ENCODE measurements at places on chromosomes 7 and 10.
A peak's percentile ranks its signal among the peaks of the same experiment; 100 is the strongest.

GRCh38 chr7:106659166-106659962 is 1.6 kb downstream of the CCDC71L start:
- no peaks in the 10 kb centered on the region for H3K27me3 ChIP-seq
- peaks cover 22% of the 10 kb centered on the region for H3K4me1 ChIP-seq
- peak overlapping the region; percentile 81 for H3K4me3 ChIP-seq
- H3K36me3 ChIP-seq, result peaks cover 23% of the 10 kb centered on the region
- peak overlapping the region; percentile 86 for H3K27ac ChIP-seq

DNA sequence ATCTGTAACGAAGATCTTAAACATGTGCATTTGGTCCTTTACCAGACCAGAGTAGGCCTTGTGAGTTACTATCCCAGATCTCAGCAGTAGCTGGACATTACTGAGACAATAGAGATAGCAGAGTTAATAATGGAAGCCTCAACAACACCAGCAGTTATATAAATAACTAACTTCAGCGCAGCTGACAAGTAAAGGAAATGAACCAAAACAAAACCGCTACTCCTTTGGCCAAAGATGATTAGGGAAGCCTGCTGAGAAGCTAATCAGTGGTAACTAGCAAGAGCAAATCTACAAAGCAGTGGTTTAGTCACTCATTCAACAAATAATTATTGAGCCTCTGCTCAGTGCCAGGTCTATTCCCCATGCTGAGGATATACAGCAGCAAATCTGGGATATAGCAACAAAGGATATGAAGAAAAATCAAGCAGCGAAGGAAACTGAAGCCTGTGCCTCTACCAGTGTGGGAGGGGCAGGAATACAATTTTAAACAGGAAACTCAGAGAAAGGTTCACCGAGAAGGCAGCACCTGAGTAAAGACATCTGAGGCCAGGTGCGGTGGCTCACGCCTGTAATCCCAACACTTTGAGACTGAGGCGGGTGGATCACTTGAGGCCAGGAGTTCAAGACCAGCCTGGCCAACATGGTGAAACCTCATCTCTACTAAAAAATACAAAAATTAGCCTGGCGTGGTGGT is 103.6 kb downstream of the ELMO1 start:
- H3K36me3 ChIP-seq, result no peaks in the 10 kb centered on the region
- no peak overlapping the region for H3K4me3 ChIP-seq
- no peak overlapping the region for H3K27ac ChIP-seq
- no peaks in the 10 kb centered on the region for H3K27me3 ChIP-seq
- H3K4me1 ChIP-seq, result no peaks in the 10 kb centered on the region

- H3K27me3 ChIP-seq, result peaks cover 35% of the 10 kb centered on the region
- H3K36me3 ChIP-seq, result no peaks in the 10 kb centered on the region
- H3K4me1 ChIP-seq, result no peaks in the 10 kb centered on the region
- no peak for DNase-seq
- no peak overlapping the region for H3K4me3 ChIP-seq
- H3K27ac ChIP-seq, result no peak overlapping the region
Measured at GRCh38 chr7:142603870-142604448, 145.3 kb upstream of the PRSS1 start.

GRCh38 chr10:73979809-73980433 is 18.0 kb upstream of the VCL start:
- no peak overlapping the region for H3K4me3 ChIP-seq
- H3K36me3 ChIP-seq, result no peaks in the 10 kb centered on the region
- H3K27ac ChIP-seq, result no peak overlapping the region
- DNase-seq, result no peak
- no peaks in the 10 kb centered on the region for H3K27me3 ChIP-seq

DNA sequence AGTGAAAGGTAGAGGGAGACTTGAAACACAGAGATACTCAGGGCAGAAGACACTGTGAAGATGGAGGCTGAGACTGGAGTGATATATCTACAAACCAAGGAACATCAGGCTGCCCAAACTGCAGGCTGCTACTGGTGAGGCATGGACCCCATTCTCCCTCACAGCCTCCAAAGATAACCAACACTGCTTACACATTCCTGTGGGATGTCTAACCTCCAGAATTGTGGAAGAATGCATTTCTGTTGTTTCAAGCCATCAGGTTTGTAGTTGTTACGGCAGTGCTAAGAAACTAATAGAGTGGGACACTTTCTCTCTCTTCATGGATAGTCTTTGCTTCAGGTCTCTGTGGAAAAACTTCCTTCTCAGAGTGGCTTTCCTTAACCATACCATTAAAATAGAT is 182.6 kb upstream of the TMEM106B start:
- no peak for DNase-seq
- H3K4me3 ChIP-seq, result no peak overlapping the region
- H3K4me1 ChIP-seq, result peaks cover 20% of the 10 kb centered on the region
- no peaks in the 10 kb centered on the region for H3K27me3 ChIP-seq
- no peaks in the 10 kb centered on the region for H3K36me3 ChIP-seq

- H3K36me3 ChIP-seq, result no peaks in the 10 kb centered on the region
- H3K4me3 ChIP-seq, result no peak overlapping the region
- no peak for DNase-seq
- H3K4me1 ChIP-seq, result no peaks in the 10 kb centered on the region
- H3K27ac ChIP-seq, result no peak overlapping the region
Measured at GRCh38 chr10:123885406-123886170, 6.0 kb downstream of the CPXM2 start.

- no peak overlapping the region for H3K27ac ChIP-seq
- DNase-seq, result no peak
- no peaks in the 10 kb centered on the region for H3K27me3 ChIP-seq
- no peaks in the 10 kb centered on the region for H3K36me3 ChIP-seq
- no peaks in the 10 kb centered on the region for H3K4me1 ChIP-seq
Measured at GRCh38 chr10:120394446-120394845, 62.6 kb upstream of the PLPP4 start.

DNA sequence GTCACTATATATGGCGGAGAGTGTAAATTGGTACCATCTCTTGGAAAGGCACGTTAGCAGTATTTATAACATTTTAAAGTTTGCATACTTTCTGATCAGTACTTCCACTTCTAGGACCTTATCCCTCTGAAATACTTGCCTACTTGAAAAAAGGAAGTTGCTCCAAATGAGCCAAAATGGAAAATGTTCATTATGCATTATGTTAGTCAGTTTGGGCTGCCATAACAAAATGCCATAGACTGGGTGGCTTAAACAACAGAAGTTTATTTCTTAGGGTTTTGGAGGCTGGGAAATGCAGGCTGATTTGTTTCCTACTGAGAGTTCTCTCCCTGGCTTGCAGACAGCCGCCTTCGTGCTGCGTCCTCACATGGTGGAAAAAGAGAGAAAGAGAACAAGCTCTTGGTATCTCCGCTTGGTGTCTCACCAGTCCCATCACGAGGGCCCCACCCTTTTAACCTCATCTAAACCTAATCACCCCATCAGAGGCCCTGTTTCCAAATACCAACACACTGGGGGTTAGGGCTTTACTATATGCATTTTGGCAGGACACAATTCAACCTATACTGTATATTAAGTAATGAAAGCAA is 6.9 kb downstream of the SNX10 start:
- H3K27ac ChIP-seq, result no peak overlapping the region
- DNase-seq, result no peak
- no peaks in the 10 kb centered on the region for H3K4me1 ChIP-seq
- H3K4me3 ChIP-seq, result no peak overlapping the region
- H3K27me3 ChIP-seq, result no peaks in the 10 kb centered on the region

- no peaks in the 10 kb centered on the region for H3K36me3 ChIP-seq
- H3K27me3 ChIP-seq, result no peaks in the 10 kb centered on the region
- peak overlapping the region; percentile 84 for H3K27ac ChIP-seq
- H3K4me1 ChIP-seq, result peaks cover 41% of the 10 kb centered on the region
- H3K4me3 ChIP-seq, result no peak overlapping the region
Measured at GRCh38 chr7:102063690-102064180, 222.9 kb upstream of the SH2B2 start.

DNA sequence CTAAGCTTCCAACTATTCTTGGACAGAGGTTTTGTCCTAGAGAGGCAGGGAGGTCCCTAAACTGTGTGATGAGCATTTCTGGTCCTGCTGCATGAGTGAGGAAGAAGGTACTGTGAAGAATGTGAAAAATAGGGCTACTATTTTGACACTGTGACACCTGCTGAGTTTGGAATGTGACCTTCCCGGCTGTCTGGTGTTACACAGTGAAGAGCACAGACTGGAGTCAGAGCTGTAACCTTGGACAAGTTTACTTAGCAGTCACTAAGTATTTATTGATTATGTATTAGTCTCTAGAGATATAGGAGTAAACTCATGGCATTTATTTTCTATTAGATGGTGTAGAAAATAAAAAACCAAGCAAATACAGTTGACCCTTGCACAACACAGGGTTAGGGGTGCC is 12.3 kb downstream of the GOLGA7B start:
- H3K4me1 ChIP-seq, result no peaks in the 10 kb centered on the region
- no peak overlapping the region for H3K27ac ChIP-seq
- no peaks in the 10 kb centered on the region for H3K36me3 ChIP-seq
- no peaks in the 10 kb centered on the region for H3K27me3 ChIP-seq
- no peak for DNase-seq

DNA sequence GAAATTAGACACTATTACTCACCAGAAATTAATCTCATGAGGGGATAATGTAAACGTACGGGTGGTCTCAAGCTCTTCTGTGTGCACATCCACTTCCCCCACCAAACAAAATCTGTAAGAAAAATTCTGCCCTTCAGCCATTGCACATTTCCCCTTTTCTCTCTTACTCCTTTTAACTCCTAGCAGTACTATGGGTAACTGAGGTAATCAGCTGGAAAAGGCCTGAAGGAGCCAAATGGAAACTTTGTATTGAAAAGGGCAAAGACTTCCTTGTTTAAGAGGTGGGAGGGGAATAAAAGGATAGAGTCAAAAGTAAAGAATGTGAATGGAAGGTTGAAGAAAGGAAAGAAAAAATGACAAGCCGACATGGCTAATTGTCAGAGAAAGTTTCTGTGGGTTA is 273.8 kb downstream of the RNLS start:
- no peak overlapping the region for H3K4me3 ChIP-seq
- DNase-seq, result no peak
- 0 out of 2 replicates have a peak, but pooled peaks cover 6% of the 10 kb centered on the region for H3K27me3 ChIP-seq
- no peaks in the 10 kb centered on the region for H3K36me3 ChIP-seq
- no peak overlapping the region for H3K27ac ChIP-seq

DNA sequence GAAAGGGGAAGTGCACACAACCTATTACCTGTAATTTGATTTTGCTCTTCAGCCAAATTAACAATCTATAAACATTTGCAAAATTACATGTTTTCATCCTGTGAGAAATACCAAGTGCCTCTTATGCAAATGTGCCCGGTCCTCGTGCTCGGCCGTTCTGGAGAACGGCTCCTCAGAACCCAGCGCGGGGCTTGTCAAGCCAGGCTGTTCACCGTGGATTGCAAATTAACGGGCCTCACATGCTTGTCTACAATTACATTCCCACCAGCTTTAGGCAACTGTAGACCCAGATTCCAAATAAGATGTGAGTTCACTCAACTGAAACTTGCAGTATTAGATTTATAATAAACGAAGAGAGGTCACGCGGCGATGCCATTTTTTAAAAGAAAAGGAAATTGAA is 8.8 kb downstream of the FOXL3 start:
- H3K36me3 ChIP-seq, result no peaks in the 10 kb centered on the region
- H3K27me3 ChIP-seq, result 0 out of 2 replicates have a peak, but pooled peaks cover 5% of the 10 kb centered on the region
- DNase-seq, result no peak
- no peaks in the 10 kb centered on the region for H3K4me1 ChIP-seq

DNA sequence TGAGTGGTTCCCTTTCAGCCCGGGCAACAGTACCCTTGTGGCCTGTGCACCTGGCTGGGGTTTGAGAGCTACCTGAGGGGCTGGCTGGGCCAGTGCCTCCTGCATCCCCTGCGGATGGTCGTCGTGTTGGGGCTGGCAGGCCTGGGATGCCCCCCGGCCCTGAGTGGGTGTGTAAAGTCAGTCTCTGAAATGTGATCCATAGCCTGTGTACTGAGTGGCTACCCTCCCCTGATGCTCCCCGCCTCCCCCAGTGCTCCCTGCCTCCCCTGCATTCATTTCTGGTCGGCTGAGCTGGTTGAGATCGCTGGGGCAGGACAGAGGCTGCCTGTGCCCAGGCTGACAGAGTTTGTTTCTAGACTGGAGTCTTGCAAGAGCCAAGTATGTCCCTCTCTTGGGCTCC is 9.3 kb downstream of the ZNF316 start:
- H3K36me3 ChIP-seq, result peaks cover 90% of the 10 kb centered on the region
- H3K27me3 ChIP-seq, result no peaks in the 10 kb centered on the region
- H3K27ac ChIP-seq, result no peak overlapping the region
- no peak overlapping the region for H3K4me3 ChIP-seq

DNA sequence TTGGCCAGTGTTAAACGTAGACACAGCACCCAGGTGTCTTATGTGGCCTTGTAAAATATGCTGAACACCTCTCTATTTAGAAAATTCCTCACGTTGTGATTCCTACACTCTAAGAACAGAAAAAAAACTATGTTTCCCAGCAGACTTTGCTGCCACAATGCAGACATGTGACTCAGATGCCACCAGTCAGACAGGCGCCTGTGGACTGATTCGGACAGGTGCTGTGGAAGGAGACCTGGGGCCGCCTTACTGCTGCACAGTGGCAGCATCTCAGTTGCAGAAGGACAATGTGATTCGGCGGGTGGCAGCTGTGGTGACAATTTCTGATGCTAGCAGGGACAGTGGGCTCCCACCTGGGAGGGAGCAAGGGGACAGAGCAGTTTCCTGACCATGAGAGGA is 88.8 kb downstream of the C10orf90 start:
- H3K4me1 ChIP-seq, result no peaks in the 10 kb centered on the region
- H3K27me3 ChIP-seq, result 0 out of 2 replicates have a peak, but pooled peaks cover 2% of the 10 kb centered on the region
- no peak overlapping the region for H3K27ac ChIP-seq
- H3K36me3 ChIP-seq, result no peaks in the 10 kb centered on the region
- no peak overlapping the region for H3K4me3 ChIP-seq
- no peak for DNase-seq

DNA sequence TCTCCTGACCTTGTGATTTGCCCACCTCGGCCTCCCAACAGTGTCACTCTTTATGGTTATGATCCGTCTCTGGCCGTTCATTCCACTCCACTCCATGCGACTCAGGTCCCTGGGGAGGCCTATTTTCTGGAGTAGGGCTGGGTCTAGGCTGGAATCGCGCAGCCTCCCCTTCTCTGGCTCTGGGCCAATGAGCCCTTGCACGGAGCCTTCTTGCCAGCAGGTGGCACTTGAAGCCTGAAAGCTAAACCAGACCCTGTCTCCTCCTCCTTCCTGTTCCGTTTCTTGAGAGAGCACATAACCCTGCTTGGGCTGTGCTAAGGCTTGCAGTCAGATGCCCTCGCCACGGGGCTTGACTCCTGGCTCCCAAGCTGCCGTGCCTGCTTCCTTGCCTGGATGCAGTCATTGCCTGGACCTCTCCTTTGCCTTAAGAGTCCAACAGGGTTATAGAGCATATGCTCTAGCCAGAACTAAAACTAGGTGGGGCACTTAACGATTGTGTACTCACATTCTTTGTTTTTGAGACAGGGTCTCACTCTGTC is 9.6 kb upstream of the DNAJB12 start:
- H3K4me1 ChIP-seq, result peaks cover 19% of the 10 kb centered on the region
- H3K27me3 ChIP-seq, result no peaks in the 10 kb centered on the region
- H3K4me3 ChIP-seq, result no peak overlapping the region
- peaks cover 19% of the 10 kb centered on the region for H3K36me3 ChIP-seq

- H3K36me3 ChIP-seq, result no peaks in the 10 kb centered on the region
- peaks cover 80% of the 10 kb centered on the region for H3K4me1 ChIP-seq
- no peak for DNase-seq
- H3K27me3 ChIP-seq, result no peaks in the 10 kb centered on the region
- H3K4me3 ChIP-seq, result no peak overlapping the region
Measured at GRCh38 chr10:119251315-119251708, 43.9 kb downstream of the GRK5 start.

GRCh38 chr7:101108330-101108857 is 18.5 kb upstream of the SERPINE1 start:
- DNase-seq, result no peak
- H3K4me3 ChIP-seq, result no peak overlapping the region
- H3K36me3 ChIP-seq, result no peaks in the 10 kb centered on the region
- peaks cover 45% of the 10 kb centered on the region for H3K4me1 ChIP-seq
- no peak overlapping the region for H3K27ac ChIP-seq

All from SJSA1 (cell line).